Astrocyte of the hippocampus (primary cell): ENCODE measurements at places on chromosomes 3 and 15.

- peak; percentile 79 for DNase-seq
Measured at GRCh38 chr3:71681224-71681668, 44.0 kb downstream of the EIF4E3 start.

- DNase-seq, result no peak
Measured at GRCh38 chr15:32738666-32739065, 20.9 kb downstream of the GREM1 start.

DNA sequence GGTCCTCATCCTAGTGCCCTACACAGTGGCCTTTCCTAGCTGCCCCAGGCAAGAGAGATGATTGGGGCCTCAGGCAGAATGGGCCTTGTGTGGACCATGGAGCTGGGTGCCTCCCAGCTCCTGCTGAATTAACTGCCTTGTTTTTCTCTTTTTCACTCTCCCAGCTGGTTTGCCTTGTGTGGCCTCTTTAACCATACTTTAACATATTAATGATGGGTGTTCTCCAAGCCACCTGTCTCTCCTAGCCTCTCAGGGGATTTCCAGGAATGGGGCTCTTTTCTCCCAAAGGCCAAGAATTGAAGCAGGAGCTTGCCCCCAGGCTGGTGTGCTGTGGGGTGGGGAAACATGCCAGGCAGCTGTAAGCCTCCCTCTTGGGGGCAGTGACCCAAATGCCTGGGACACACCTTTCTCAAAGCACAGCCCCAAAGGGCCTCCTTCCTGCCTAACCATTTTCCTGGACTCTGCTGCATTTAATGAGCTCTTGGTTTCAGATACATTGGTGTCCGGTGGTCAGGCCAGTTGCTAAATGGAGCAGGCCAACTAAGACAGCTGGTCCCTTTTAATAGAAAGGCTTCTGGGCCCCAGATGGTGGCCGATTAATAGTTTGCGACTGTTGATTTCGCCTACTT is 5.6 kb downstream of the ALPK3 start:
- DNase-seq, result no peak

- no peak for DNase-seq
Measured at GRCh38 chr3:46709157-46709654, 8.0 kb downstream of the TMIE start.

DNA sequence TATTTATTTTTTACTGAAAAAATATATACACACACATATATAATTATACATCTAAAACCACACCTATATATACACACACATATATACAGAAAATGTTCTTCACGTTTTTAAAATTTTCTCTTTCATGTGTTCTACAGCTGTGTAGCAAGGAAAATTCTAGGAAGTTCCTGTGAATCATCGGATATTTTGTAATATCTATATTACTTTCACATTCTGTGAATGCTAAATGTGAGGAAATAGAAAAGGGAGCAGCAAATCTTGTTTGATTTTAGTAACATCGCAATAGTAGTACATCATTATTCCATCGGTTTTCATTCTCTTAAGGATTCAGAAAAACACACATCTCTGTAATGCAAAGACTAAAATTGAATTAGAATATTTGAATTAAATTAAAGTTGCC is 836.8 kb upstream of the NECTIN3 start:
- DNase-seq, result no peak

GRCh38 chr3:71425491-71426071 is 157.9 kb downstream of the FOXP1 start:
- peak; percentile 88 for DNase-seq

- DNase-seq, result no peak
Measured at GRCh38 chr15:59886441-59886840, 117.7 kb upstream of the FOXB1 start.

DNA sequence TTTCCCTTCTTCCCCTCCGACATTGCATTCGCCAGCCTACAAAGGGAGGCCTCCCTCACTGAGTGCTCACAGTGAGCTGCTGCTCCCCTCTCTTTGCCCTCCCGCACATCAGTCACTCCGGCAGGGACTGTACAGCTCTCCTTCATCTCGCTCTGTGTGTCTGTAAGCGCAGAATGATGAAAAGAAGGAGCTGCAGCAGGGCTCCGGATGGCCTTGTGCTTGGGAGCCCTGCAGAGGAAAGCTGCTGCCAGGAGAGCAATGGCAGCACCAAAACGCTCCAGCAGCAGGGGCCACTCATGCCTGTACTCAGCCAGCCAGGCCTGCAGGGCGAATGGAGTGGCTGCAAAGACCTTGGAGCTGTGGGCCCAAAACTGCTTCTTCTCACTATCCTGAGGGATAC is 107.0 kb upstream of the NSMCE3 start:
- DNase-seq, result no peak

GRCh38 chr3:133821767-133822638 is 16.4 kb downstream of the SRPRB start:
- DNase-seq, result peak; percentile 74

DNA sequence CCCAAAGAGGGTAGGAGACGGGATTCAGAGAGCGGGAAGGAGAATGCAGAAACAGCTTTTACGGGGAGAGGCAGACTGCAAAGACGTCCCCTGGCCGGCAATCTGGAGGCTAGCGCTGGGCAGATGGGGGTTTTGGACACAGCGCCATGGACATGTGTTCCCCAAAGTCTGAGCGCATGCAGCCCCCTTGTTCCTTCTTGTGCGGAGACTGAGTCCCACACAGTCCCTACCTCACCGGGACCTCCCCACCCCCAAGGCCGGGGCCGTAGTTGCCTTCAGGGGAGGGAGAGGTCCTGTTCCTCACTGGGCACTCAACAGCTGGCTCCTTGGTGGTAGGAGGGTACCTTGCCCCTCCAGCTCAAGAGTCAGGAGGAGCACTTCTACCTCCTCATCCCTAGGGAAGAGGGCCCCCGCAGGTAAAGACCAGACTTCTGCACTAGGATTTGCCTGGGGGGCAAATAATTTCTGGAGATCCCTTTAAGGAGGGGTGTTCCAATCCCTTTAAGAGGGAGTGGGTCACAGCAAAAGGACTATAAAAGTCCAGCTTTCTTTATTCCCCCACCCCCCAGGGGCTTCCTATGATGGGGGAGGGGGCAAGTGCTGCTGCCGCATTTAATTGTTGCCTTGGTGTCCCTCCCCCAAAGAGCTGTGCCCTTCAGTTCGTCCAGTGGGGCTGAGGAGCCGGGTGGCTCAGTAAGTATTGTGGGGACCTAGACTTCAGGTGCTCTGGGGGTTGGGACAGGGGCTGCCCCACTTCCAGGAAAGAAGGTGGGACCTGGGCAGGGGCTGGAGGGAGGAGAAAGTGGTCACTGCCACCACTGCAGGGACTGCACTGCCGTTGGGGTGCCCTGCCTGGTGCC is 3.6 kb upstream of the BAHD1 start:
- no peak for DNase-seq

GRCh38 chr15:87489456-87489855 is 767.1 kb downstream of the NTRK3 start:
- no peak for DNase-seq

DNA sequence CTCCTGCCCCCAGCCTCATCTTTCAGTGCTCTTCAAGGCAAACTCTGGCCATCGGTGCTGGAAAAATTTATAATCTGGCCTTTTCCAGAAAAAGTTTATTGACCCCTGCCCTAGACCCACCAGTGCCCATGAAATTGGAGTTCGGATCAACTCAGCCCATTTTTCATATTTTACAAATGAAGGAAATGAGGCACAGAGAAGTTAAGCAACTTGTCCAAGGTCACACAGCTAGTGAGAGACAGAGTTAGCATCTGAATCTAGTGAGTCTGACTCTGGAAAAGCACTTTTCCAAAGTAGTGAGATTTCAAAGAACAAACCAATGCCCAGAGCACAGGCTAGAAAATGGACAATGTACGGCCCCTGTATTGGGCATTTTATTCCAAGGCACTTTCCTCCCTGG is 69.4 kb upstream of the TLE3 start:
- DNase-seq, result no peak

DNA sequence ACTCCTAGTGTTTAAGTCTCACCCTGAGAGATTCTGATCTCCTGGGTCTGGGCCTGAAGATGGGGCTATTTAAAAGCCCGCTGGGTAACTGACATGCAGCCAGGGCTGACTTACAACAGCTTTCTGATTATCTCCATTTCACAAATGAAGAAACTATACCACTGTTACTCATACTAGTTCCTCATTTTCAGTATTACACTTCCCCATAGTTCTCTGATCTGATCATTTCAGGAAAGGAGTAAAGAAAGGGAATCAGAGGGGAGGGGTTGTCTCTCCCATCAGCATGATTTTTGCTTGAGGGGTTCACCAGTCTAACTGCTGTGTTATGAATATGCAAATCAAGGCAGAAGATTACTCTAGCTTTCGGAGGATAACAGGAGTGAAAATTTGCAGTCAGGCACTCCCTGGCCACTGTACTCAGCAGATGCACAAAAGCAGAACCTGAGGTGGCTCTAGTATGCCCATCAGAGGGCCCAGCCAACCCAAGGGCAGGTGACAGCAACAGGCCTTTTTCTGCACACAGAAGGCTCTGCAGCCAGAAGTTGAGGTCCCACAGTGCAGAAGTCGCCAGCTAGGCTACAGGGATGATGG is 59.4 kb downstream of the DAPK2 start:
- DNase-seq, result no peak

GRCh38 chr3:192851821-192852372 is 65.8 kb downstream of the MB21D2 start:
- peak; percentile 92 for DNase-seq

DNA sequence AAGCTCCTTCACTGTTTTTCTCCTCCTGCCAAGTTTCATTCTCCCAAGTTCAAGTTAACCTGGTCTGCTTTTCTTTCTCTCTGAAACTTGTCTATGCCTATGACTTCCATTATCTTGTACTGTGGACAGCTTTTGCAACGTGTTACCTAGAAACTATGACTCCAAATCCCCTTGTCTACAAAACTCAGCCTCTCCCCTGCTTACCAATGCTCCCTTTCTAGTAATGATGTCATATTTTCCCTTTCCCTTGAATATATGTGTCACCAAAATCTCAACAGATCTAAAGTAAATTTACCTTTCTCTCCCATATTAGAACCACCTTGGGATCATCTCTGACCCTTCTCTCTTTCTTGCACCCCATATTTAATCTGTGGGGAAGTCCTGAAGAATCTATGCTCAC is 10.5 kb upstream of the ABHD2 start:
- DNase-seq, result no peak

GRCh38 chr3:173066044-173067004 is 74.7 kb downstream of the SPATA16 start:
- peak; percentile 92 for DNase-seq

- DNase-seq, result peak; percentile 57
Measured at GRCh38 chr15:81256916-81257315, 60.2 kb downstream of the IL16 start.

DNA sequence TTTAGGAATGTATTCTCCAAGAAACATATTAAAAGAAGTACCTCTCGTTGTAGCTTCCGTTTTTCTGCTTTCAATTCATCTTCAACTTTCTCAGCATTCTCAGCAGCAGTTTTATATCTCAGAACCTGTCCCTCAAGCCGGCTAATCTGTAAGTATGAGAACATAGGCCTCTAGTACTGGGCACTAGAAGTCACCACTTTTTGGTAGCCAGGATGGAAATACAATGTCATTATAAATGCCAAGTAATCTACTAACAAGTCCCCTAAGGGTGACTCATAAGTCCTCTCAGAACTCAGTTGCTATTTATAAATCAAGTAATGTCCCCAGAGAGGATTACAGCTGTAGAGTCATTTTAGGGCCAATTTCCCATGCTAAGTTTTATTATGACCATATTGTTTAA is 61.1 kb downstream of the MLH1 start:
- DNase-seq, result peak; percentile 60

- DNase-seq, result no peak
Measured at GRCh38 chr15:66101715-66102395, 151.7 kb downstream of the MEGF11 start.

- DNase-seq, result peak; percentile 58
Measured at GRCh38 chr15:88658972-88659931, 20.4 kb downstream of the ISG20 start.

DNA sequence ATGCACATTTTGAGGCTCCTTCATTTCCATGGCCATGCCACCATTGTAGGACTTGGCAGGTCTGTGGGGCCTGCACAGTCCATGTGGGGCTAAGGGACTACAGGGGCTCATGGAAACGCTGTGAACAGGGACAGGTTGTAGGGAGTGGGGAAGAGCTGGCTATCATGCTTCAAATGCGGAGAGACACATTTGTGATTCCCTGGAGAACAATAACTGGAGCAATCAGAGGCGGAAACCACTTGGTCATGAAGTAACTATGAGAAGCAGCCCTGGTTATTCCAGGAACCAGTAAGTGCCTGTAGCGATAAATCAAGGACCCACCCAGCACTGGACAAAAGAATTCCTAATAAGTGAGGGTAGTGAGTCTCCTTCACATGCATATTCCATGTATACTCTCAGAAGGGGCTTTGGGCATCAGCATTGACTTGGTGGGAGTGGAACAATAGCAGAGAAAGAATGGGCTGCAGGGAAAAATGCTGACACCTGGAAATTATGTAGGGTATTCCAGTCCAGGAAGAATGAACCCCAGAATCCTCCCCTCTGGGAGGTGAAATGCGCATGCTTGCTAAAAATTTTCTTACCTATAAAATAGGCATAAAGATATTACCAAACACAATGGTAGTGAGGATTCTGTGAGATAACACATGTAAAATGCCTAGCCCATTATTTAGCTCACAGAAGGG is 251.4 kb upstream of the ROPN1 start:
- DNase-seq, result no peak

GRCh38 chr3:31232055-31233025 is 300.4 kb upstream of the STT3B start:
- DNase-seq, result no peak

DNA sequence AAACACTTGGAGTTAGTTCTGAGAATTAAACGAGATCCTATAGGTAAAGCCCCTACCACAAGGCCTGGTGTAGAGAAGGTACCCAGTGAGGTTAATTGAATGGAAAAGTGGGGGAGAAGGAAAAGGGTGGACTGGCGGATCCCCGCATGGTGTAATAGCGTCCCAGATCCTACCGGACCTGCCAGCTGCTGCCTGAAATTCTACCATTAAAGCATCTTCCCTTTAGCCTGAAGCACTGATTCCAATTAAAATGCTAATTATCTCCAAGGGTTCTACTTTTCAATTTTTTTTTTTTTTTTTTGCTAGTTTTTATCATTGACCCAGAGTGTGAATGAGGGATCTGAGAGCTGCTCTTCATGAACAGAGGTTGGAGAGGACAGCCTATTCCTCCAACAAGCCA is 237.9 kb downstream of the TLE3 start:
- DNase-seq, result no peak

DNA sequence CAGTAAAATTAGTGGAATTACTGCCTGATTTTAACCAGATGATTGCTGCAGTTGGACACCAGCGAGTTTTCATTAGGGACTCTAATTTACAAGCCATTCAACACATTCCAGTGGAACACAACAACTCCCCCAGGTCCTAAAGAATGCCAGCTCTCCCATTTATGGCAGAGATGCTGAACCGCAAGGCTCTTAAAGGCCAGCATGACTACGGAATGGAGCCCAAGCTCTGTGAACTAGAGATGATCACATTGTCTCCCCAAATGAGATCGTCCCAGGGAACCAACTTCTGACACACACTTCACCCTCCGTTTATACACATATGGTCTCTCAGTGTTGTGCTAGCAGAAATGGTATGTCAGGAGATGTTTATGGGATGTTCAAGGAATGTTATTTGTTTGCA is 446.2 kb upstream of the NR2F2 start:
- DNase-seq, result no peak
